ENCODE measurements at places on chromosomes 7 and 10.

DNA sequence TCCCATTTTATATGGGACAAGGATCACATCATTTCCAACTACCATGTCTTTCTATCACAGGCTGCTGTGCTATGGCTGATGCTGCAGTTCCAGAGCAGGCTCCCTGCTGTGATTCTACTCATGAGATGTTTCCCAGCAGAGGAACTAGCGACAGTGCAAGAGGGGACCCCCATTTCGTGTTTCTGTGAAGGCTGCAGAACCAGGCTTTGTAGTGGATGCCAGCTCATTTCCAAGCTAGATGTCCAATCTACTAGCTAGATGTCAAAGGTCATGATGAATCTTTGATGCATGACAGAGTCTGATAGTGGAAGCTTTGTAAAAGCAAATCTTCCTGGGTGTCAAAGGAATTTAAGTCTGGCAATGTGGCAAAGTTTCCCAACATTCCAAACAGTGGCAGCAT lies 21.2 kb upstream of the MYO3A start:
- H3K4me1 ChIP-seq, result no peaks in the 10 kb centered on the region
- no peak overlapping the region for H3K4me3 ChIP-seq
- no peaks in the 10 kb centered on the region for H3K27me3 ChIP-seq
- no peak for DNase-seq
- H3K36me3 ChIP-seq, result no peaks in the 10 kb centered on the region

DNA sequence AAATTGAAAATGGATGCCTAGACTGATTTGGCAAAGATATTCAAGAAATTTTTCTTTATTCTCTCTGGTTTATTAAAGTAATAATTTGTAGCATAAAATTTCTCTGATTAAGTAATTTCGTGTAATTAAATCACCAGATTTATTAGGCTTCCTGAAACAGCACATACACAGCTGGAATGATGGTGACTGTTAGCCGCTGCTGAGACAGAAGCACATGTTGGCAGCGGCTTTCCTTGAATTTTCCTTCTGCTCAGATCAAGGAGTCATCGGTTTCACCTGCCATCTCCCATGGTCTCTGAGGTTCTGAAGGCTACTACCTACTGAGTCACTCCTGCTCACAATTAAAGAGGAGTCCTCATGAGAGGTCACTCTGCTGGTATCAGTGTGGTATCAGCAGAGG lies 101.5 kb downstream of the GFRA1 start:
- no peaks in the 10 kb centered on the region for H3K27me3 ChIP-seq
- no peak overlapping the region for H3K4me3 ChIP-seq
- no peaks in the 10 kb centered on the region for H3K4me1 ChIP-seq
- DNase-seq, result no peak

- no peaks in the 10 kb centered on the region for H3K36me3 ChIP-seq
- no peak overlapping the region for H3K27ac ChIP-seq
- no peaks in the 10 kb centered on the region for H3K27me3 ChIP-seq
Observed at GRCh38 chr7:138924501-138925225, 56.5 kb downstream of the KIAA1549 start.

- DNase-seq, result peak; percentile 76
- H3K4me1 ChIP-seq, result peaks cover 13% of the 10 kb centered on the region
- no peaks in the 10 kb centered on the region for H3K27me3 ChIP-seq
- no peaks in the 10 kb centered on the region for H3K36me3 ChIP-seq
- H3K4me3 ChIP-seq, result no peak overlapping the region
- peak overlapping the region; percentile 32 for H3K27ac ChIP-seq
Observed at GRCh38 chr10:109894516-109894915, 28.8 kb downstream of the XPNPEP1 start.

GRCh38 chr10:3961082-3961481 lies 176.1 kb upstream of the KLF6 start:
- no peak overlapping the region for H3K4me3 ChIP-seq
- H3K27me3 ChIP-seq, result no peaks in the 10 kb centered on the region
- no peaks in the 10 kb centered on the region for H3K4me1 ChIP-seq
- H3K27ac ChIP-seq, result no peak overlapping the region
- no peaks in the 10 kb centered on the region for H3K36me3 ChIP-seq

DNA sequence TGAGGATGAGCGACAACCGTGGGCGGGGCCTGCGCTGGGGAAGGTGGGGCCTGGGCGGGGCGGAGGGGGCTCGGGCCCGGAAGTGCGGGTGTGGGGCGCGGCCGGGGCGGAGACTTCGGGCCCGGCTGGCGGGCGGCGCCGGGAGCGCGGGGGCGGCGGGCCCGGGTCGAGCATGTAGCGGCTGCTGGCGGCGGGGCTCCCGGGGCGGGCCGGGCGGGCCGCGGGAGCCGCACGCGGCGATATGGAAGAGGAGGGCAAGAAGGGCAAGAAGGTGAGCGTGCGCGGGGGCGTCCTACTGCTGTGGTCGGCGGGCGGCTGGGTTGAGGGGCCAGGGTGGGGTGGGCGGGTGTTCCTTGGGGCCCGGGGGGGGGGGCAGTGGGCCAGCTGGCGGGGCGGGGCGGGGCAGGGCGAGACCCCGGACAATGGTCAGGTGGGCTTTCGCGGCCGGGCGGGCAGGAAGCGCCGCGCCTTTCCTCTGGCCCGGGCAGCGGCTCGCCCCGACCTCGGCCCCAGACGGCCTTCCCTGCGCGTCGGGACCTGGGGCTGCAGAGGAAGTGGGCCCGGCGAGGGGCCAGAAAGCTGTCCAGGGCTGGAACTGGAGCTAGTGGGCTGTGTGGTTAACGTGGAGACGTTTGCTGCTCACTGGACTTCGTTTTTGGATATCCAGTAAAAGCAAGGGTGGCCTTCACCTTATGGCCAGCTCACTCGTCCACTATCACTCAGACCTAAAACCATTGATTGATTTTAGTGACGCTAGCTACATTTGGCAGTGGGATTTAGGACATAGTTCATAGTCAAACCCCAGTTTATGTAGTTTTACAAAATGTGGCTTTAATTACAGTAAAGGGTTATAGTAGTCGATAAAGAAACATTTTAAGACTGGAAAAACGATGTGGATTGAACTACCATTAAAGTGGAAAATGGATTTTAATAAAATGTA lies at the start of gene CCM2:
CCM2 (plus strand) TSS at position 109 of the 940 bp plus-strand sequence; CDS start at position 242, 133 bp downstream.
- H3K4me3 ChIP-seq, result peak within 1 kb of the TSS; percentile 79
- no peaks in the 10 kb centered on the region for H3K36me3 ChIP-seq
- H3K27ac ChIP-seq, result peak within 1 kb of the TSS; percentile 85
- DNase-seq, result no peak

DNA sequence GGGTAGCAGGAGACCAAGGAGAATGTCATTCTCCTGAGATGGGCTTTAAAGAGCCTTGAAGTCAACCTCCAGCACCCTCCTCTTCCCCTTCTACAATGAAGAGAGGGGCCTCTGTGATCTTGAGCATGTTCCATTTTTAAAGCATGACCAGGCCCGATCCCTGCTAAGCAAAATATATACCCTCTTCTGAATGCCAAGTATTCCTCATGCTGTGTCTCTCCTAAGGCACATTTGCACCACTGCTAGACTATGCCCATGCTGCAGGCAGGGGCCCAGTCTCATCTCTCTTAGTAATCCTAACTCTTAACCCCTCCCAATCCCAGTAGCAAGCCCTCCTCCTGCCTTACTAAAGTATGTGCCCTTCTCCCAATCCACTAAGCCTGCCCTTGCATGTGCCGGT lies 18.4 kb downstream of the SORBS1 start:
- H3K4me3 ChIP-seq, result no peak overlapping the region
- H3K36me3 ChIP-seq, result no peaks in the 10 kb centered on the region
- H3K27me3 ChIP-seq, result no peaks in the 10 kb centered on the region
- peak overlapping the region; percentile 33 for H3K27ac ChIP-seq
- no peak for DNase-seq

GRCh38 chr7:45978010-45978681 lies 57.1 kb upstream of the IGFBP3 start:
- no peaks in the 10 kb centered on the region for H3K36me3 ChIP-seq
- H3K4me1 ChIP-seq, result no peaks in the 10 kb centered on the region
- no peaks in the 10 kb centered on the region for H3K27me3 ChIP-seq
- peak overlapping the region; percentile 23 for H3K27ac ChIP-seq

- no peaks in the 10 kb centered on the region for H3K27me3 ChIP-seq
- no peak overlapping the region for H3K27ac ChIP-seq
- H3K36me3 ChIP-seq, result no peaks in the 10 kb centered on the region
- no peaks in the 10 kb centered on the region for H3K4me1 ChIP-seq
Observed at GRCh38 chr7:143434660-143435059, 8.6 kb upstream of the TAS2R60 start.

All from prostate gland (tissue), 2 donors.